ENCODE measurements at places on chromosomes 2 and 18. TPM values are rescaled to one million over a fixed set of nuclear protein-coding genes. Genes with fewer than 3 reads are reported as not detected.

- DNase-seq: no peak
Measured at GRCh38 chr2:217086038-217086522, 226.2 kb upstream of the TNP1 start.

DNA sequence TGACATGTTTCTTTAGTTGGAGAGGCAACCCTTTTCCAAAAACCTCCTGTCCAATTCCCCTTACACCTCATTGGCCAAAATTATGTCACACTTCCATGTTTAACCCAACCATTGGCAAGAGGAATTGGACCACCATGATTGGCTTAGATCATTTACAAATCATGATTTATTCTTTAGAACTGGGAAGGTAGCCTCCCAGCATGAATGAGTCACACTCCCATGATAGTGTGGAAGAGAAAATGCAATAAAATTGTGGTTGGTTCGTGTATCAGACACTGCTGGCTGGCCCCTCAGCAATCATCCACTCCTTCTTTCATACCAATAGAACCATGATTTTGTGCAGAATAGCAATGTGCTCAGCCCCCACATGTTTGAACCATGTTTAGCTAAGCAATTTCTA is 156.6 kb upstream of the ACVR2A start:
- no peak for DNase-seq

GRCh38 chr2:160956243-160956802 is 203.9 kb upstream of the TANK start:
- no peak for DNase-seq

GRCh38 chr18:7945882-7946281 is 378.8 kb downstream of the PTPRM start:
- no peak for DNase-seq

- no peak for DNase-seq
Measured at GRCh38 chr2:216206041-216206703, 97.0 kb downstream of the XRCC5 start.

GRCh38 chr2:147521936-147522335 is 322.9 kb upstream of the ACVR2A start:
- no peak for DNase-seq

GRCh38 chr2:150472511-150472899 is 15.0 kb downstream of the RND3 start:
- no peak for DNase-seq

GRCh38 chr18:44602380-44602779 is 78.3 kb upstream of the SETBP1 start:
- DNase-seq: no peak

GRCh38 chr2:206368933-206369569 is 74.3 kb upstream of the ADAM23 start:
- DNase-seq: no peak

DNA sequence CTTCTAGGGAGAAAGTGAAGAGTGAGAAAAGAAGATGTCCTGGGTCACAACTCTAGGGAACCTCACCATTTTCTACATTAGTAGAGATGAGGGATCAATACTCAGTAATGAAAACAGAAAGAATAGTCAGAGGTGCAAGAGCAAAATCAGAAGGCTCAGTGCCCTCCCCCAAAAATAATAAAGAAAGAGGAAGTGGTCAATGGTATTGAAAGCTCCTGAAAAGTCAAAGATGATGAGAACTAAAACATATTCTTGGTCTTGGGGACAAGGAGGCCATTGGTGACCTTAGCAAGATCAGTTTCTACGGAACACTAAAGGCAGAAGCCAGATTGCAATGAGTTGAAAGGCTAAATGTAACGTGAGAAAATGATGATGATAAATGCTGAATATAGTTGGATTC is 24.5 kb upstream of the MYO1B start:
- no peak for DNase-seq

GRCh38 chr2:173027181-173028128 is 48.2 kb upstream of the MAP3K20 start:
- DNase-seq: peak; percentile 80

DNA sequence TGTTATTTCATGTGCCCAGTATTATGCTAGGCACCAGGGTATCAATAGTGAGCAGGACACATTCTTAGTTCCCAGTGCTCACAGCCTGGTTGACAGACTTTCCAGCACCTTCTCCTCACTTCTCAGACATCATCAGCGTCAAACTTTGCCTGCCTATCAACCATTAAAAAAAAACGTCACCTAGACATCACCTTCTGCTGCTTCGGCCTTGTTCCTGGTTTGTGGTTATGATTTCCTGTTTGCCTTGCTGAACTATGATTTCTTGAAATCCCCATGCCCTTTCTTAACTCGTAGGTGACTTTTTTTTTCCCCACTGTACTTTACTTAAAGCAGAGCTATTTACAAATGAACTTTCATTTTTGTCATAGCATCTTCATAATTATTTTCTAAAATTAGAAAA is 60.4 kb upstream of the NABP1 start:
- DNase-seq: no peak

- DNase-seq: no peak
Measured at GRCh38 chr2:212814941-212815340, 276.3 kb upstream of the ERBB4 start.

DNA sequence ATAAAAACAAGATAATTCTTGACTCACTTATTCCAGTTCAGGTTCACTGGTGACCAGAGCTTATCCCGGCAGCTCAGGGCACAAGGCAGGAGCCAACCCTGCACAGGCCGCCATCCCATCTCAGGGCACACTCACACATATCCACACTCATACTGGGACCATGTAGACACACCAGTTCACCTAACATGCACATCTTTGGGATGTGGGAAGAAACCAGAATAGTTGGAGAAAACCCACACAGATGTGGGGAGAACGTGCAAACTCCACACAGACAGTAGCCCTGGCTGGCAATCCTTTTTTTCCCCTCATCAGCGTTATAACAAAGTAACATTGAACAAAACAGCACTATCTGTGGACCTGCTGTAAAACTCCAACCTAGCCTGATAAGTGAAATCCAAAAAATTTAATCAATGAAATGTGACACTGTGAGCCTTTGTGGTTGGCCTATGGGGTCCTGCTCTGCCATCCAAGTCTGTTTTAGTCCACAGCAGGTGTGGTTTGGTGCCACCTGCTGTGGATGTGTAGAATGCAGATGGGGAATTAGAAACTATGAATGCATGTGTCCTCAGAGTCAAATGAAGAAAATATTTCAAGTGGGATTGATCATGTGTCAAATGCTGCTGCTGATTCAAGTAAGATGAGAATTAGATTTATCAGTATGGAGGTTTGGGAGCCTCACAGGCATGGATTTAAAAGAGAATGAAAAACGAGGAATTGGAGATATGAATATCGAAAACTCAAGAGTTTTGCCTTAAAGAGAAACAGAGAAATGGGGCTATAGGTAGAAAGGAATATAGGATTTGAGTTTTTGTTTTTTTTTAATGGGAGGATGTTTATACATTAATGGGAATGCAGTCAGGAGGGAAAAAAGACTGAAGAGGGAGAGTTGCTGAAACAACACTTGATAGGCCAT is 47.0 kb downstream of the UGP2 start:
- peak; percentile 40 for DNase-seq

DNA sequence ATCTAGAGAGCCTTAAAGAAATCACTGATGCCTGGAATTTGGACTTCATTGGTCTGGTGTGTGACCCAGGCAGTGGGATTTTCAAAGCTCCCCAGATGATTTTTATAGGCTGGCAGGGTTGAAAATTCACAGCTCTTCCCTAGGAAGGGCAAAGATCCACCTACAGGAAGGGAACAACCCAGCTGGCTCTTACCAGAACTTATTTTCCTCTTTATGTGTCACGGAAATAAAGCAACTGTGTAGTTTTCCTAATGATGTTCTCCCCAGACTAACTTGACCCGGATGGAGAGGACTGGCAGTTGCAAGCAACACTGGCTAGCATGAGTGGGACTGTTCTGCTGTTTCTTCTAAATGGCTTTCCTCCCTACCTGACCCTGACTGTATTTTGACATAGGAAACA is 235.6 kb downstream of the ALPK2 start:
- peak; percentile 2 for DNase-seq

- DNase-seq: no peak
Measured at GRCh38 chr18:39531659-39532058, 1966.1 kb upstream of the CELF4 start.

DNA sequence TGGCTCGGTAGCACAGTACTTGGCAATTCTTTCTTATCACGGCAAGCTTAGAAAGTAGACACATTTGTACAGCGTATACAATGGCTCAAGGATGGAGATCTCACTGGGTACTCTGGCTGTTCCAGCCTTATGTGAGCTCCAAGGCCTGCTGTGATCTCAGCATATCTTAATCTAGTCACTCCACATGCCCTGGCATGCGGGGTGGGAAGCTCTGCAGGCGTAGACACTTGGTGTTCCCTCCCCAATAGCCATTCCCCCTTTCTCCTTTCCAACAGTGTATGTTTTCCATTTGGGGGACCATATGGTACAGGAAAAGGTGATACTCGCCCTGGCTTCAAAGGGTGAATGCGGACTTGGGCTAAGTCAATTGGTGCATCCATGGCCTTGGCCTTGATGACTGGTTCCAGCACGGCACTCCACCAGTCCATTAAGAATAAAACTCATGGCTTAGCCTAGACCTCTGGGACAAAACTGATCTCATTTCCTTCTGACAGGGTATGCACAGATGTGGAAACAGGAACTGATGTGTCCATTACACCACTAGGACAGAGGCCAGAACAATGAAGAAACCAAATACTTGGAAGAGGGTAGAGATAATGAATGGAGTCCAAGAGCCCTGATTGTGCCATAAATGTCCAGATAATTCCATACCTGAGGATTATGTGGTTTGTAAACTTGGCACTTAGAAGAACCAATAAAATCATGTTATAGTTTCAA is 28.4 kb downstream of the TGIF1 start:
- no peak for DNase-seq

GRCh38 chr2:221169724-221170123 is 402.4 kb downstream of the EPHA4 start:
- DNase-seq: no peak

DNA sequence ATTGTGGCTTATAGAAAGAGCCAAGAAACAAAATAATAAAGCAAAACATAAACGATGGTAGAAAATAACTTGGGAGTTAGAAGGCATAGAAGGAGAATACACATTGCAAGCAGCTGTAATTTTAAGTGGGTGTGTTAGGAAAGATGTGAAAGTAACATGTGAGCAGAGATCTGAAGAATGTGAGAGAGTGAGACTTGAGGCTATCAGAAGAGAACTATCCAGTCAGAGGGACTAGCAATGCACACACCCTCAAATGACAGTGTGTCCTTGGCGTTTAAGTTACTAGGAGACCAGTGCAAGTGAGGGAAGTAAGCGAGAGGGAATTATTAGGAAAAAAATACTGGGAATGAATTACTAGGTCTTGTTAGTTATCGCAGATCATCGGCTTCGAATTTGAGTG is 304.9 kb downstream of the DSEL start:
- no peak for DNase-seq

GRCh38 chr2:7133521-7133920 is 216.3 kb downstream of the RNF144A start:
- peak; percentile 41 for DNase-seq

DNA sequence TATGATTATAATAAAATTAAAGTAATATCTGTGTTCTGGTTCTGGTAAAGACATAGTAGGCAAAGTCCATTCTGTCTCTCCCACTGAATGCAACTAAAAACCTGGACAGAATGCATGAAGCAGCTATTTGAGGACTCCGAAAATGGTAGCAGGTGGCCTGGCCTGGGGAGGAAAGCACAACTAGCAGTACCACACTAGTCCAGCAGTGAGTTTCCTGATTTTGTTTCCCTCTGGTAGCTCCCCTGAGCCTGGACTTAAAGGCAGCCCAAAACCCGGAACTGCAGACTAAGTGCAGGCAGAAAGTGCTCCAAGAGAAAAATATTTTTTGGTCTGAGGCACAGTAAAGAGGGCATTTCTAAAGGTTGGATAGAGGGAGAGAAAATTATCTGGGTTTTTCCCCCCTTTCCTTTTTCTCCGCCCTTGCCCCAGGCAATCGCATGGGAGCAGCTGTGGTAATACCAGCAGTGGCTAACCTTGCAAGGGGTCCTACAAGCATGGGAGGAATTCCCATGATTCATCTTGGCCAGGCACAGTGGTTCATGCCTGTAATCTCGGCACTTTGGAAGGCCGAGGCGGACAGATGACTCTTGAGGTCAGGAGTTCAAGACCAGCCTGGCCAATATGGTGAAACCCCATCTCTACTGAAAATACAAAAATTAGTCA is 32.3 kb downstream of the ASXL2 start:
- DNase-seq: no peak

DNA sequence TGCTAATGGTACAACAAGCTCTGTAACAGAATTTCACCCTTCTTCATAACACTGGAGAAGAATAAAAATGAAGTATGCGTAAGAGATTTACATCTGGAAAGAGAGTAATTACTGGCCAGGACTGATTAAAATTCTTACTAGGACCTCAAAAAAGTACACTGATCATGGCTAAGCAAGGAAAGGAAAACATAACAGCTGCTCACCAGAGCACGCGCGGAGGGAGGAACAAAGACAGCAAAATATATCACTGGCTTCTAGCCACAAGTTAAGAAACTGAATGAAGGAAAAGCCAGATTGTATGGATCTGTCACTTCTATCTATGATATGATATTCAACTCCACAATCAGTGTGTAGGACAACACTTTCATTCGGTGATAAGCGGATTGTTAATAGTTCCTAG is 15.6 kb upstream of the CYTIP start:
- no peak for DNase-seq

GRCh38 chr2:150160058-150160457 is 327.4 kb downstream of the RND3 start:
- no peak for DNase-seq

- no peak for DNase-seq
Measured at GRCh38 chr2:83850071-83850725, 608.9 kb downstream of the SUCLG1 start.

- DNase-seq: no peak
Measured at GRCh38 chr18:14927701-14928100, 179.7 kb downstream of the ANKRD30B start.

GRCh38 chr2:105540642-105541041 is 141.8 kb upstream of the FHL2 start:
- DNase-seq: no peak

PHLPP1 gene
- total RNA-seq: 39.9 TPM

SALL3 gene
- total RNA-seq: 52.4 TPM

CTAGE1 gene
- total RNA-seq: not detected

KCNK3 gene
- not detected for total RNA-seq

RAX gene
- 0.37 TPM for total RNA-seq

MYO5B gene
- total RNA-seq: 9.3 TPM

IFIH1 gene
- 0.81 TPM for total RNA-seq

UGT1A8 gene
- total RNA-seq: not detected

TSPYL6 gene
- not detected for total RNA-seq

CTLA4 gene
- not detected for total RNA-seq

COLEC11 gene
- not detected for total RNA-seq

ALLC gene
- total RNA-seq: not detected

CPO gene
- 0.66 TPM for total RNA-seq

CMPK2 gene
- total RNA-seq: 0.90 TPM

HNMT gene
- total RNA-seq: 1.3 TPM

AFTPH gene
- total RNA-seq: 13.2 TPM

SIGLEC15 gene
- total RNA-seq: 0.13 TPM

STPG4 gene
- 0.13 TPM for total RNA-seq

RNF144A gene
- total RNA-seq: 9.8 TPM

ABCG5 gene
- total RNA-seq: not detected
